ENCODE measurements at places on chromosomes 7 and 10. TPM values are rescaled to one million over a fixed set of nuclear protein-coding genes. Genes with fewer than 3 reads are reported as not detected.

The SSC4D gene
- total RNA-seq = 0.33 TPM

The TDRD1 gene
- not detected for total RNA-seq

The CCDC126 gene
- 9.7 TPM for total RNA-seq

The C10orf67 gene
- total RNA-seq = under 0.01 TPM

The SFTPA1 gene
- total RNA-seq = not detected

The DNAH11 gene
- 0.33 TPM for total RNA-seq

The TMEM243 gene
- 25.6 TPM for total RNA-seq

The SPDYE16 gene
- total RNA-seq = 0.17 TPM

The ADGRA1 gene
- not detected for total RNA-seq

The TFR2 gene
- not detected for total RNA-seq

The PHKG1 gene
- 1.3 TPM for total RNA-seq

The NODAL gene
- not detected for total RNA-seq

The SPDYE9 gene
- total RNA-seq = not detected

The CHST15 gene
- 7.9 TPM for total RNA-seq

The IRF5 gene
- 0.33 TPM for total RNA-seq

The RARRES2 gene
- total RNA-seq = 174 TPM

The KLF14 gene
- under 0.01 TPM for total RNA-seq

The BLNK gene
- total RNA-seq = 0.51 TPM

The PAXIP1 gene
- 6.4 TPM for total RNA-seq

The TMEM213 gene
- not detected for total RNA-seq

The NCF1 gene
- under 0.01 TPM for total RNA-seq

The PTN gene
- total RNA-seq = 13.9 TPM

The CLRN3 gene
- total RNA-seq = not detected

The SLC39A12 gene
- total RNA-seq = not detected

The NKX1-2 gene
- not detected for total RNA-seq

The CC2D2B gene
- 0.33 TPM for total RNA-seq

The SMKR1 gene
- 0.51 TPM for total RNA-seq

The IFIT2 gene
- 21.6 TPM for total RNA-seq

The HOXA1 gene
- 0.50 TPM for total RNA-seq

The TCAF2 gene
- total RNA-seq = 1.5 TPM

The NUTM2E gene
- under 0.01 TPM for total RNA-seq

The PTF1A gene
- total RNA-seq = not detected

The ARHGAP22 gene
- 21.3 TPM for total RNA-seq

The RBAK gene
- 6.9 TPM for total RNA-seq

The ASB10 gene
- not detected for total RNA-seq

The SH2D4B gene
- total RNA-seq = not detected

The PRSS37 gene
- total RNA-seq = not detected

The KLHDC10 gene
- 29.1 TPM for total RNA-seq

The CPEB3 gene
- 0.66 TPM for total RNA-seq

The TRIM50 gene
- not detected for total RNA-seq

The C10orf105 gene
- under 0.01 TPM for total RNA-seq

The GNAI1 gene
- total RNA-seq = 68.9 TPM

The FGFR2 gene
- 0.17 TPM for total RNA-seq

The ZNF365 gene
- total RNA-seq = 5.8 TPM

The TMEM130 gene
- total RNA-seq = 0.26 TPM

The SDHAF3 gene
- 8.7 TPM for total RNA-seq

The POLR3A gene
- 14.1 TPM for total RNA-seq

The IDI2 gene
- not detected for total RNA-seq

The ACTL6B gene
- not detected for total RNA-seq

The GOLGA7B gene
- total RNA-seq = not detected

The OLAH gene
- not detected for total RNA-seq

The LRRC17 gene
- total RNA-seq = 12.6 TPM

Data from fibroblast of lung (primary cell).